Activated CD4-positive, alpha-beta T cell treated with anti-CD3 and anti-CD28 coated beads for 24 hours (primary cell): ENCODE measurements at places on chromosomes 6 and 20.

- no peak for DNase-seq
Observed at GRCh38 chr6:119423996-119424395, 74.4 kb upstream of the MAN1A1 start.

- no peak for DNase-seq
Observed at GRCh38 chr6:113960795-113961194, 10.2 kb downstream of the HDAC2 start.

DNA sequence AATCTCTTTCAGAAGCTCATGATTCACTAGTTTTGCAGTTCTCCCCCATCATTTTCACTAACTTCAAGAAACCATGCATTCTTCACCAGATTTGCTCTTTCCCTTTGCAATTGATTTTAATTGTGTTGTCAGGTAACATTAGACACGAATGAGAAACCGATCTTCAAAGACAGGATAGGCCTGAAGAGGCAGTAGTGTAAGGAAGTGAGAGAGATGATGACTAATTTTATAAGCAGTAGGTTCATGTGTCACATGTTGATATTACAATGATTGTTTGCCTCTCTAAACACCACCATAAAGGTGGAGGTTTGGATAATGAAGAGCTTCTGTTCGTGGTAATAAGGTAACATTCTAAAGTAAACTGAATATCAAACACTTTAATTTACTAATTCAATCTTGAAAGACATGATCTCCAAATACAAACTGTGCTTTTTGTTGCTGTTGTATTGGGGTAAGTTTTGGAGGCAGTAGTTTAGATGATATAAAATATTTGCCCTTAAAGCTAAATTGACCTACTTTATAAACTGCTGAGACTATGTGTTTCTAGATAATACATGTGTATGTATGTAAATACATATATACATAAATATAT, 207.2 kb downstream of the PHACTR1 start:
- no peak for DNase-seq

DNA sequence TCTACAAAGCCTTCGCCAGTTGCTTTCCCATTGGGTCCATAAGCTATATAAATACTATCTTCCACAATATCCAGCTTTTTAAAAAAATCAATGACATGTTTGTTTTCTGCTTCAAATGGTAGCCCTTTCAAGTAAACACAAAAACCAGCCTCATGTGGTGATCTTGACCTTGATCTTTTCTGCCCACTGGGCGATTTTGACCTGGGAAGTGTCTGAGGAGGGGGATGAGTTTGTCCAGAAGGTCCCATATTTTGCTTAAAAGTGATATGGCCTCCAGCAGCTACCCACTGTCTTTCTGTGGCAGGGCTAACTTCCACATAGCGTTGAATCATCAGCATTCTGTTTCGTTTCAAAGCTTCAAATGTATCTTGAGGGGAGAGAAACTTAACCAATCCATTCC, 10.8 kb downstream of the CPNE1 start:
- DNase-seq = no peak

DNA sequence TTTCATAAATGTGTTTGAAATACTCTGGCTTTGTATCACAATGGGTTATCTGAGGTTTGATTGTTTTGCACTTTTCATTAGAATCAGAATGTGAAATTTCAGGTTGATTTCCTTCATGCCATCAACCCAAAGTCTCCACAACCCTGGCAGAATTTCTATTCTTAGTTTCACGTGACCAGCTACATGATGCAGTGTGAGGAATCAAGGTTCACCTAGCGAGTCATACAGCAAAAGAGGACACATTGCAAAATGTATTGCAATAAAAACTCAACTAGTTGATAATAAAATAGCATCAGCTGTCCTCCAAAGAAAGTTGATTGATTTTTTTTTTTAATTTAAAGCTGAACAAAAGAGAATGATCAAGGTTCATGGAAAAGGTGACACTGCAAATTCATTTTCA, 2.2 kb downstream of the HAO1 start:
- DNase-seq = no peak

- no peak for DNase-seq
Observed at GRCh38 chr20:59662161-59662560, 57.8 kb downstream of the PHACTR3 start.

- DNase-seq = no peak
Observed at GRCh38 chr6:80872199-80872950, 765.9 kb downstream of the BCKDHB start.

DNA sequence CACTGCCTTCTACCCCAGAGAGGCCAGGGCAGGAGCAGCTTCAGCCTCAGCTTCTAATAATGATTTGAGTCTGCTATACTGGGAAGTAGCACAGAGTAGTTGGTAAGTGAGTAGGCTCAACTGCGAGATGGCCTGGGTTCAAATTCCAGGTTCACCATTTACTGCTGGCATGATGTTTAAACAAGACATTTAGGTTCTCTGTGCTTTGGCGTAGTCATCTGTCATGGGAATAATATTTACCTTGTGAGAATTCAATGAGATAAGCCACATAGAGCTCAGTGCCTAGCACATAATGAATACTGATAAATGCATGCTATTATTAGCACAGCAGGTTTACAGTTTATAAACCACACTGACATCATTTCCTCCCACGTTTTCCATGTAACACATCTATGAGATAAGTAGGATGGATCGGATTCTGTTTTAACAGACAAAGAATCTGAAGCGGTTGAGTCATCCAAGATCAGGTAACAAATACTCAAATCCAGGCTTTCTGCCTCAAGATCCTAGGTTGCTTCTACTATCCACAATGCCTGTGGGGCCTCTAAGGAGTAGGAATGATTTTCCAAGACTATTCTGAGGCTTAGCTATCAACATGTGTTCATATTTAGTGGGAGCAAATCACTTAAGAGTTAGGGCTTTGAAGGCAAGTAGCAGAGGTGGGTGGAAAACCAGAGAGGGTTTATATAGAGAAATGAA, 72.9 kb upstream of the DTNBP1 start:
- no peak for DNase-seq

- no peak for DNase-seq
Observed at GRCh38 chr6:164337024-164337924, 922.8 kb downstream of the QKI start.

GRCh38 chr20:49587111-49587570, 19.2 kb upstream of the PTGIS start:
- DNase-seq = no peak
